ENCODE measurements at places on chromosomes 3 and 15.

- DNase-seq: no peak
These were observed 43.1 kb upstream of the HES1 start for GRCh38 chr3:194092881-194093301.

DNA sequence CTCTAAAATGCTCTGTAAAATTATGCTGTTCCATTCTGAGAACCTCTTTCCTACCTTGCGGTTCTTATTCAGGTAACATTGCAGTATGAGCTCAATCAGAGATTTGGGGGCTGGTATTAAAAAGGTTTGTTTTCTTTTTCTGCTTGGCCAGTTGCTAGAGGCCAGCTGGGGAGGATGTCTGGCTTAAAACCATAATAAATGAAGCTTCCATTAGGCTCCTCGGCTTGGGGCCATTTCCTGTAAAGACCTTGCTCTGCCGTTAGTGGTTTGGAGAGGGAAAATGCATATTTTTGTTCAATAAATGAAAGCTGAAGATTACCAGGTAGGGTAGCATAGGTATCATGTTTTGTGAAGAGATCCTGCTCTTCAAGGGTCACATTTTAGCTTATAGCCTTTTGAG is 55.2 kb downstream of the MCTP2 start:
- DNase-seq: no peak

GRCh38 chr3:115706311-115706829 is 83.1 kb downstream of the GAP43 start:
- no peak for DNase-seq

DNA sequence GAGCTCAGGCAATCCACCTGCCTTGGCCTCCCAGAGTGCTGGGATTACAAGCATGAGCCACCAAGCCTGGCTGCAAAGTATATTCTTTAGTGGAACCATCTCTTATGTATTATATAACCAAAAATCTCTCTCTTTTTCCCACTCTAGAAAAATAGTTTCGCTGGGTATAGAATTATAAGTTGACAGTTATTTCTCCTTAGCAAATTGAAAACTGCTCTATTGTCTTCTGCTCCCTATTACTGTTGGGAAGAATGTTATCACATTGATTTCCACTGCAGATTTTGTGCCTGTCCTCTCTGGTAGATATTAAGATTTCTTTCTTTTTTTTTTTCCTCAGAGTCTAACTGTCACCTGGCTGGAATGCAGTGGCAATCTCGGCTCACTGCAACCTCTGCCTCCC is 10.2 kb upstream of the DHX30 start:
- DNase-seq: no peak

GRCh38 chr3:30020380-30020779 is 586.0 kb upstream of the TGFBR2 start:
- no peak for DNase-seq

DNA sequence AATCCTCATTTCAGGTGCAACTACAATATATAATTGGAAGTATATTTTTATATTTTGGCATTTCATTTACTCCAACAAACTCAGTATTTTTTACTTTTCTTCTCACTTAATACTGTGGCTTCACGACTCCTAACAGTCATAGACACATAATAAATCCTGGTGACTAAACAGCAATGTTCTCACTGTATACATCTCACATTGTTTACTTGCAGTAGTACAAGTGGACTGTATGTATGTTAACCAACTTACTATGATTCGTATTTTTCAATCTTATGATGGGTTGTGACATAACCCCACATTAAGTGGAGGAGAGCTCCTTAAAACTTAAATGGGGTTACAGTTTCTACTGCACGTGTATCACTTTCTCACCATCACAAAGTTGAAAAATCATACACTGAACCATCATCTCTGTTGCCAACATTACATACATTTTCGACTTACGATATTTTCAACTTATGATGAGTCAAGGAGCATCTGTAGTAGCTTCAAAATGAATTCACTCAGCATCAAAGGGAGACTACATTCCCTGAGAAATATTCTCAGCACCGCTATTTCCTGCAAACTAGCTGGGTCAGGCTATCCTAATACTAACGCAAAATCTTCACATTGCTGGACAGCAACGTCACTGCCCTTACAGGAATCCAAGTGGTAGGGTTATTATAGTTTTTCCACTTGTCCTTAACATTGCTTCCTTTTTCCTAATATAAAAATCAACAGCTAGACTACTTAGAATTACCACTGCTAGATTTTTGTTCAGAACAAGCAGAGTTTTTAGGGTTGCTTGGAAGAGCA is 7.3 kb downstream of the ADAM10 start:
- DNase-seq: no peak

DNA sequence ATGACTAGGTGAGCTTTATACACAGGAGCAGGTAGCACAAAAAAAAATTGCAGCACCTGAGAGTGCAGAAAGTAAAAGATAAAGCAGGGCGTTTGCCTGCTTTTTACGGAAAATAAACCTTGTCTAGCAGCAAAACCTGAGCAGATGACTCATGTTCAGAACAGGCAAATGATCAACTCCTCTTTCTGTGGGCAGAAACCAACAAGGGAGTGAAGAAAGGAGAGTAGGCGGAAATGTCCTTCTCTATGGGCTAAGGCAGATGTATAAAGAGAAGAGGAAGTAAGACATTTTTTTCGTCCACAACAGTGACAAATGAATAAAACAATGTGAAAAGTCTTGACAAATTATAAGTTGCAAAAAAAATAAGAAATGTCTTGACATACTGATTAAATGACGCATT is 24.5 kb upstream of the GMNC start:
- no peak for DNase-seq

DNA sequence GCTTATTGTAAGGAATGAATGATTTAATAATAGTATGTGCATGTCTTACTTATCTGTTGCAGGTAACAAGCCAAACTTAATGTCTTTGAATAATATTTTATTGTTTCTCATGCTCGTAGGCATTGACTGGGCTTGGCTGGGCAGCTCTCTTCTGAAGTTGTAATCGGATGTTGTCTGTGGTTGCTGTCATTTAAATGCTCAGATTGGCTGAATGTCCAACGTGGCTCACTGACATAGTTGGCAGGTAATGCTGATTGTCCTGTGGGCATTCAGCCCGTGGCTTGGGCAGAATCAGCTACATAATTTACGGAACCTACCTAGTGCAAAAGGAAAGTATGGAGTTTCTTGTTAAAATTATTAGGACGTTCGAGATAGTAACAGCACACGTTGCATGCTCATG is 297.4 kb upstream of the GBE1 start:
- DNase-seq: no peak

GRCh38 chr3:129367821-129368220 is 60.6 kb downstream of the EFCAB12 start:
- DNase-seq: no peak

- DNase-seq: no peak
These were observed 637.9 kb downstream of the PLOD2 start for GRCh38 chr3:145522893-145523651.

DNA sequence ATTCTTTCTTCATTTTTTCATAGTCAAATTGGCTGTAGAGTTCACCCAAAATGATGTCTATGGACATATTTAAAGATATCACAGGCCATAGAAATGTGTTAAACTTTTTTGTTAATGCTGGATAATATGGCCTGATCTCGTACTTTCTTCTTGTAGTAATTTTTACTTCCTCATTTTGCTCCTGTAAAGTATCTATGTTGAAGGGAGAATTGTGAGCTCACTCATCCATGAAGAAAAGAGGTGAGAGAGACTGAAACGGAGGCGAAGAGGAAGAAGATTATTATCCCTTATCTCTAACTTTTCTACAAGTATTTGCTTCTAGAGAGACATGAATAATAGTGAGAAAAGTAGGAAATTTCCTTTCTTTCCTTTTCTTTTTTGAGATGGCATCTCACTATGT is 613.8 kb upstream of the TBL1XR1 start:
- DNase-seq: no peak

DNA sequence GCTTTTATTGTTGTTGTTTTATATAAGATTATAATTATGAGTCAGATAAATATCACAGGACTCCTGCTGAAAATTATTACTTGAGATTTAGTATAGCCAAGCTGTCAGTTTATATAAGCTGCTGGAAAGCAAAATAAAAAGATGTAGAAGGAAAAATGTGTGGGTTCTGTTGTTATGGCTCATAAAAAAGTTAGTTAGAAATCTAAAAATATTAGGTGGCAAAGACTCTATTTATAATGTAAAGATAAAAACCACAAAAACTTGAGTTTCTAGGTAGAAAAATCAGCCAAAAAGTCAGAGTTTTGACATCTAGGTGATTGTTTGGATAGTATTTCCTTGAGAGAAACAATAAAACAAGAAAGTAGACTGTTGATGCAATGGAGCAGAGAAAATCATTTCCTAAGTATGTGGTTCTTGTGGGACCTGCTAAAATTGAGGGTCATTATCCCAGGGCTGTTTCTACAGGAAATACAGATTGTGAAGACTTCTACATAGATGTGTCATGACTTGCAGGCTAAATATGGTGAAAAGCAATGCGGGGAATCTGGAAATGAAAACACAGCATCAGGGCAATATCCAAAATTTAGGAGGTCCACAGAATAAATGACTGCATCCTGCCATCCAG is 1109.6 kb upstream of the CADM2 start:
- no peak for DNase-seq

GRCh38 chr3:46812237-46812791 is 50.9 kb downstream of the MYL3 start:
- DNase-seq: no peak

GRCh38 chr15:72515591-72516389 is 41.7 kb downstream of the ARIH1 start:
- no peak for DNase-seq

DNA sequence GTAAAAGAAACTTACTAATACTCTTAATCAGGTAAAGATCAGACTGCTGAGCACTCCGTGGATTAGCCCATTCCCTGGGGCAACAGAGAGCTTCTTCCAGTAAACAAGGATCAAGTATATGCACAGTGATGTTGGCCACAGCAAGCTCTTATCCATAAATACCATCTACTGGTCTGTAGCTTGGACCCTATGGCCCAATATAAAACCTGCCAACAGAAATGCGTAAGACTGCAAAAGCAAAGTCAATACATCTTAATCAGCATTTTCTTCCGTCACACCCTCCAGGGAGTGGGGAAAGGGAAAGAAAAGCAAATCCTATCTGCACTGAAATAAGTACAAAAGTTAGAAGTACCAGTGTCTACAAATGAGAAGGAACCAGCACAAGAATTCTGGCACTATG is 1082.1 kb downstream of the ZPLD1 start:
- no peak for DNase-seq

- no peak for DNase-seq
These were observed 3.4 kb upstream of the DISP2 start for GRCh38 chr15:40354408-40355171.

DNA sequence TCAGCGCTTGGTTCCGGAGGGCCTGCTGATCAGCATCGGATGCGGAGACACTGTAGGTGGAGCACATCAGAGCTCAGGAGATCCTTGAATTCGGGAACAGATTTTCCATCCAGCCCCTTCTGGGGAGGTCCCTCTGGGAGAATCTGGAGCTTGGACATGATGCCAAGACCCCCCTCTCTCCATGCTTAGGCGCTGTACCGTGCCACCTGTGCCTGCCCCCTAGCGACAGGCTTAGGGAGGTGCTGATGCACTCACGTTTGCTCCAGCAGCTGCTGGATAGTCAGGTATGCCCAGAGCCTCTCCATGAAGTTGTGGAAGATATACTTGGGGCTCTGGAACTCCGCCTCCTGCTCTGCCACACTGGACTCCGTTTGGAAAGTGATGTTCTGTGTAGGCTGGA is 9.7 kb downstream of the ITIH4 start:
- DNase-seq: no peak

- DNase-seq: peak; percentile 98
These were observed 105.5 kb downstream of the IQSEC1 start for GRCh38 chr3:12967606-12968351.

DNA sequence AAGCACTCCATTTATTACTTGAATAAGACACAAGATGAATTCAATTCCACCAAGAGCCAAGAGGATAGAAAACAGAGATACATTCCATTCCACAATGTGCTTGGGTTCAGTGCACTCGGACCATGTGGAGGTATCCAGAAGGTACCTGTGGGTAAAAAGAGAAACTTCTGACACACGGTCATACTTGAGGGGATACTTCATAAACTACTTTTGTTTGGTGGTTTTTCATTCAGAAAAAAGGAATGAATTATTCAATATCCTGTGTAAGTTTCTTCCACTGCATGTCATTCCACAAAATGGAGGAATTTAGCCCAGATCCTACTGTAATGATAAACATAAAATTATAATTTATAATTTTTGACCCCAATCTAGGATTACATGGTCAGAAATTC is 5.7 kb downstream of the TM4SF1 start:
- DNase-seq: no peak

DNA sequence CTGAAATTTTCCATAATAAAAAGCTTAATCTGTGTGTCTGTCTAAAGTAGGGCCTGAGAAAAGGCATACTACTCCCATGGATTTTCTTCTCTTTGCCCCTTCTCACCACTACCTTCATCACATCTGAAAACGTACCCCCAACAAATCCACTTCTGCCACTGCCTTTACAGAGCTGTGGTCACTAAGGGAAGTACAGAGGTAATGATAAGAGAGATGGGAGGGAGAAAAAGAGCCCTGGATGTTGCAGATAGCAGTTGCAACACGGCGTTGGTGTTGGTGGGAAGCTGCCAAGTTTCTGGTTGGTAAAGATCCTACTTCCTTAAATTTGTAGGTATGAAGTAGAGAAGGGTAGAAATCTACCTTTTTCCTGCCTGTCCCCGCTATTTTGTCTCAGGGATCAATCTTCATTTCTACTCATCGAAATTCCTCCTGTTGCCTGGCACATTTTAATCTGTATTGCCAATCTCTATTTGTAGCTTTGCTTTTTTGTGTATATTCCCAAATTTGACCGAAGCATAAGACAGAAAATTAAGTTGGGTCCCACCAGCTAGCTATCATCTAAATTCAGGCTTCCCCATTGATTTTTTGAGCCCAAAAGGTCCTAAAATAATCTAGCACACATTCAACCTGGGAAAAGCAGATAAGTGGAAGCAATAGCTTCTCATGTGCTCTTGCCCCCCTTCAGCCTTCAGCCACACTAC is 102.9 kb downstream of the TFDP2 start:
- no peak for DNase-seq

DNA sequence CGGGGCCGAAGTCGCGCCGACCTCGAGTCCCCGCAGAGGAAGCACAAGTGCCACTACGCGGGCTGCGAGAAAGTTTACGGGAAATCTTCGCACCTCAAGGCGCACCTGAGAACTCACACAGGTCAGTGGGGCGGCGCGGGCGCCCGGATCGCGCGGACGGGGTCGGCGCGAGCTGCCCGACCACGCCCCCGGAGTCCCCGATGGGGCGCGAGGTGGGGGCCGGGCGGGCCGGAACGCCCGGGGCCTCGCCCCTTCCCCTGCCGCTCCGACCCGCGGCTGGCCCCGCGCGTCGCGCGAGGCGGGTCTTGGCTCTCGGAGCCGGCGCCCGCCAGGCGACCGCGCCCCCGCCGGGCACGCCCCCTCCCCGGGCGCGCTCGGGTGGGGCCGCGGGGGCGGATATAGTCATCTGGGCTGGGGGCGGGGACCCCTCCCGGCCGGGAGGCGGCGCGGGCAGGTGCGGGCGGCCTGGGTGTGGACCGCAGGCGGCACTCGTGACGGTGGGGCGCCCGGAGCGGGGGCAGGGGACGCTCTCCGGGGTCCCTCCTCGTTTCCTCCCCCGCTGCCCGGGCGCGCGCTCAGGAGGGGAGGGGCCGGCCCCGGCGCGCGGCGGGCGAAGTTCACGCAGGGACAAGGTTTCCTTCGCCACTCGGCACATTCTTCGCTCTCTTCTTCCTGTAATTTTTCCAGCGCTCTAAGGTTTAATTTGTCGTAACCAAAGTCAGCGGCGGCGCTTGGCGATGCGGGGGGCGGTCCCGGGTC is 1.2 kb downstream of the KLF13 start:
- no peak for DNase-seq

GRCh38 chr15:97815835-97816234 is 144.7 kb upstream of the ARRDC4 start:
- DNase-seq: peak; percentile 87
